ENCODE measurements at places on chromosomes 11 and 22.

DNA sequence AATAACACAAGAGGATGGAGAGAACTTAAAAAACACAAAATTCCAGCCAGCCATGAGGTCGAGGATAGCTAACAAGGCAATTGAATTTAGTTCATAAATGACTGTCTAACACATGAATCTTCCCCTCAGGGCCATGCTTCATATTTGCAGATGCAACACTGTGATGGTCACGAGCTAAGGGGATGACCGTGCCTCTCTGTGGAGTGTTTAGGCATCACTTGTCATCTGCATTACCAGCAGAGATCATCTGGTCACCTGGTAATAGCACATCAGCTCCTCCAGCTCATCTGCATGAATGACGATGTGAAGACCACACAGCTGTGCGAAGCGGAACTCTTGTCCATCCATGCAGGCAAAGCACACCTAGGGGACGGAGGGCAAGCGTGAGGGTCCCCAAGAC, 20.9 kb upstream of the SLC25A1 start:
- DNase-seq = no peak

DNA sequence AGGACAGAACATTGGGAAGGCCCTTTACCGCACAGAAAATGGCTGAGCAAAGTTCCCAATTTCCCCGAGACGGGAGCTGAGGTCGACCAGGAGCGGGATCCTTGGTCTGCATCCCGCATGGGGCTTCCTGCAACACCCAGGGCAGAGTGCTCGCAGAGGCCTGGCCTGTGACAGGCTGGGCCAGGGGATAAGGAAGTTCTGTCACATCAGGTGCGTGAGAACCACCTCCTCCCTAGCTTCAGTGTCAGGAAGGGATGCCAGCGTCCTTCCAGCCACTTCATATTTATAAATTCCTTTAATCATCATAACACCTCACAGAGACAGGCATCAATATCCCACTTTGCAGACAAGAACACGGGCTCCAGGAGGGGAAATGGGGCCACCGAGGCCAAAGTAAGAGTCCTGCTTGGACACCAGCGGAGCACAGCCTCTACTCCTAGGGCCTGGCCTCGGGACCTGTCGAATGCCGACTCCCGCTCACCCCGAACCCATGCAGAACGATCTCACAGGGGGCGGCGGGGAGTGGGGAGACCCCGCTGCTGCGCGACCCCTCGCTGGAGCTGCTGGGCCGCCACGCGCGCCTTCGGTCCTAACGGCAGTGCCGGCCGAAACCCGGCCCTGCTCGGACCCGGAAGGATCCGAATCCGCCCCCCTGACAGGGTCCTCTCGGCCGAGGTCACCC, 532 bp downstream of the BET1L start:
- DNase-seq = no peak

GRCh38 chr22:31440681-31441080, 41.3 kb downstream of the DRG1 start:
- DNase-seq = no peak

GRCh38 chr22:49550766-49551362, 276.8 kb downstream of the BRD1 start:
- DNase-seq = no peak

DNA sequence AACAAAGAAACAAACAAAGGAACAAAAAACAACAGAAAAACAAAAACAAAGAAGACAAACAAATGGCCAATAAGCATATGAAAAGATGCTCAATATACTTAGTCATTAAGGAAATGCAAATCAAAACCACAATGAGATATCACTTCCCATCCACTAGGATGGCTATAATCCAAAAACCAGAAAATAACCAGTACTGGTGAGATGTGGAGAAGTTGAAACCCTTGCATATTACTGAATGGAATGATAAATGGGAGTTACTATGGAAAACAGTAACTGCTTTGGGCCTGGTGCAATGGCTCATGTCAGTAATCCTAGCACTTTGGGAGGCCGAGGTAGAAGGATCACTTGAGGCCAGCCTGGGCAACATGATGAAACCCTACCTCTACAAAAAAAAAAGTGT, 44.9 kb upstream of the RBFOX2 start:
- no peak for DNase-seq

DNA sequence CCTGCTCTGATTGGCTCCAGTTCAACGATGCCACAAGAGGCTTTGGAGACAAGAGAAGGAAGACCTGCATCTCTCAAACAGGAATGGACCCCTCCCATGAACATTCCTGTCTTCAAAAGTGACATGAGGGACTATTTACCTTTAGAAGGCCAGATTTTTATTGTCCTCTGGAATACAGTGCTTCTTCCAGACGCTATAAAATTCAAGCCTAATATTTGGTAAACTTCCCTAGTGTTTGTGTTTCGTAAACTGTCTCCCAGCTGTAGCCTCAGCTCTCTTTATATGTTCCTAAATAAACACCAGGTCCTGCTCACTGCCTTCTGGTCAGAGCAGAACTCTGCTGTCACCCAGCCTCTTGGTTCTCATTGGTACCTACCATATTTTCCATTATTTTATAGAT, 157.8 kb downstream of the CCDC34 start:
- no peak for DNase-seq

DNA sequence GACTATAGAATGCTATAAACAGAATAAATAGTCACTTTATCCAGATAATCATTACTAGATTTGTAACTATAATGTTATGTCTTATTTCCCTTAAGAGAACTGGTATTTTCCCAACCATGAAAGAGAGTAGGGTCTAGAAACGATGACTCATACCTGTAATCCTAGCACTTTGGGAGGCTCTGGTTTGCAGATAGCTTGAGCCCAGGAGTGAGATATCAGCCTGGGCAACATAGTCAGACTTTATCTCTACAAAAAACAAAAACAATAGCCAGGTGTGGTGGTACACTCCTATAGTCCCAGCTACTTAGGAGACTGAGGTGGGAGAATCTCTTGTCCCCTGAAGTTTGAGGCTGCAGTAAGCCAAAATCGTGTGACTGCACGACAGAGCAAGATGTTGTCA, 30.9 kb downstream of the OR52A5 start:
- no peak for DNase-seq

- no peak for DNase-seq
Measured at GRCh38 chr11:120316880-120317688, 8.0 kb upstream of the TLCD5 start.

All from GM18507 (cell line).